ENCODE measurements at places on chromosomes 1 and 21.

DNA sequence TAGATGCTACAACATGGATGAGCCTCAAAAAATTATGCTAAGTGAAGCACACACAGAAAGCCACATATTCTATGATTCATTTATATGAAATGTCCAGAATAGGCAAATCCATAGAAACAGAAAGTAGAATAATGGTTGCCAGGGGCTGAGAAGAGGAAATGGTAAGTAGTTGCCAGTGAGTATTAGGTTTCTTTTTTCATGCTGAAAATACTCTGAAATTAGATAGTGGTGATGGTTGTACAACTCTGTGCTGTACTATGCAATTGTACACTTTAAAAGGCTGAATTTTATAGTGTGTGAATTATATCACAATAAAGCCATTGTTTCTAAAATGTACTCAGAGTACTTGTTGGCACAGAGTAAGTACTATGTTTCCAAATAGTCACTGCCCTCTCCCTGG, 15.5 kb upstream of the GFI1 start:
- DNase-seq, result no peak

- DNase-seq, result peak; percentile 29
These were observed 173.3 kb downstream of the RWDD3 start for GRCh38 chr1:95407131-95407885.

DNA sequence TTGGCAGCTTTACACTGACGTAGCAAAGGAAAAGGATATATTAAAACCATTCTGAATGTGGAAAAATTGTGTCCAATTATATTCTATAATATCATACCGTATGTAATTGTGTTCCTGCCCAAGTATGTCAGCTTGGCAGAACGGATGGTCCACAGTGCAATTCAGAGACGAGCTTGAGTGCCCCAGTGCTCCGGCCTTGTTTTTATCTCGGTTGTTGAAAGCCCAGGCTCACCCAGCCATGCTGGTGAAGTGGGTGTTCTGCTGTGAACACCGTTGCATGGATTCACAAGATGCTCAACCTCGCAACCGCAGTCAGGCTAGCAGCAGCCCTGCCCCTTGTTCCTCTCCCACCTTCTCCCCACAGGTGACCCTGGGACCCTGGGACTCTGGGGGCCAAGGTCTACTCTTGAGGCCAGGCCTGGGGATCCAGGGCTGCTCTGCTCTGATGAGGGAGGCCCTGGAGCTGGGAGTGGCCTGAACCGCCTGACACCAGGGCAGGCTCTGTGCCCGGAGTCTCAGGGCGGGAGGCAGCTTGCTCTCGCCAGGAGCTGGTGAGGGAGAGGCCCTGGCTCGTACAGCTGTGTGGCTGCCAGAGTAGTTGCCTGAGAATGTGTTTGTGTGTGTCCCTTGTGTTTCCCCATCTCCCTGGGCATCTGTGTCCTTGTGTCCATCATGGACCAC, 11.2 kb downstream of the PTPRF start:
- peak; percentile 97 for DNase-seq

DNA sequence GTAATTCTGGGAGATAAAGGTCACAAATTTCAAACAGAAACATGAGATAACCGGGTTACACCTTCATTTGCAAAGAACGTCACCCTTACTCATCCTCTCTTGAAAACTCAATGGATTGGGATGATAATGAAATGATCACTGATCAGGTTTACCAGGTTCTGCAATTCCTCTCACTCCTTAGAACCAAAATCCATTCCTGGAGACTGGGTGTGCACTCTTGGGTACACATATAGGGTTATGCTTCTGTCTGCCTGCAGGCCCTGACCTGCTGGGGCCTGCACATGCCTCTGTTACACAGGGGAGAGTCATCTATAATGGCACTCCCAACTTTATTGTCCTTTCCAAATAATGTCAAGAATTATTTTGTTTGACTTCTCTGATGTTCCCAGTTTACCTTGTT, 8.3 kb downstream of the SUSD4 start:
- no peak for DNase-seq

DNA sequence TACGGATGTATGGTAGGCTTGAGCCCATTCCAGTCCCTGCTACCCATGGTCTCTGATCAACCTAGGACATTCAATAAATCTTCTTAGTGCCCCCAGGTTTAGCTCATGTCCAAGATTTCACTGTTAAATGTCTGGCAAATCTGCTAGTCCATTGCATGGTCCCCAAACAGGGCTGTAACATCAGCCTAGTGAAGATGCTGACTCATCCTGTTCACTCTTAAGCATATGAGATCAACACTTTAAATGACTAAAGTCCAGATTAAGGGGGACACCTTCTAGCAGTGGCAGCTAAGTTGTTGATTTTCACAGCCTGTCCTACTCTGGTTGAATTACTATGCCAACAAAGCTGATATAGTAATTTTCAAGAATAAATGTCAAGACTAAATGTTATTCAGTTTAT, 46.5 kb upstream of the NUF2 start:
- no peak for DNase-seq

- no peak for DNase-seq
These were observed 10.4 kb downstream of the CLEC20A start for GRCh38 chr1:178486100-178487069.

DNA sequence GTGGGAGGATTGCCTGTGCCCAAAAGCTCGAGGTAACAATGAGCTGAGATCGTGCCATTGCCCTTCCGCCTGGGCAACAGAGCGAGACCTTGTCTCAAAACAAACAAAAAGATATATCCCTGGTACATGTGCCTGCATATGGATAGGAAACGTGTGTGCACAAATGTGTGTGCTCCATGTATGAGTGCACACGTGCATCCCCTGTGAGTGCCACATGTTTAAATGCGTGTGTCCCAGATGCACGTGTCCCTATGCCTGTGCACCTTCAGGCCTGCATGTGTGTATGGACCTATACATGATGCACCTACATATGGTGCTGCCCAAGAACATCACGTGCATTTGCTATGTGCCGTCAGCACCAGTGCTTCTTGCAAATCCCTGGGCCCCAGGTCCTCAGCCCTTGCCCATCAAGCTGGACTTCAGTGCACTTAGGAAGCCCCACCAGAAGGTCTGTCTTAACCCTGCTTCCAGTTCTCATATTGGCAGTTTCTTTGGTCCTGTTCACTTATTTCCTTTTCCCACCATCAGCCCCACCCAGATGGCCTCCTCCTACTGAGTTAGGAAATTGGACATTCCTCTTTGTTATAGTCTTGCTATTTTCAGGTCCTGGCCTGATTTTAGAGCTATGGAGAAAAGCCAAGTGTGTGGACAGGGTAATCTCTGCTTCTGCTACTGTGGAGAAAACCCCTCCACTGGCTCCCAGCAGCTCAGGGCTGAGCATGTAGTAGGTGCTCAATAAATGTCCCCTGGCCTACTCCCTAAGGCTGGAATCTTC, 15.4 kb downstream of the TIE1 start:
- DNase-seq, result no peak

- DNase-seq, result no peak
These were observed 61.5 kb downstream of the SKI start for GRCh38 chr1:2289607-2290006.

DNA sequence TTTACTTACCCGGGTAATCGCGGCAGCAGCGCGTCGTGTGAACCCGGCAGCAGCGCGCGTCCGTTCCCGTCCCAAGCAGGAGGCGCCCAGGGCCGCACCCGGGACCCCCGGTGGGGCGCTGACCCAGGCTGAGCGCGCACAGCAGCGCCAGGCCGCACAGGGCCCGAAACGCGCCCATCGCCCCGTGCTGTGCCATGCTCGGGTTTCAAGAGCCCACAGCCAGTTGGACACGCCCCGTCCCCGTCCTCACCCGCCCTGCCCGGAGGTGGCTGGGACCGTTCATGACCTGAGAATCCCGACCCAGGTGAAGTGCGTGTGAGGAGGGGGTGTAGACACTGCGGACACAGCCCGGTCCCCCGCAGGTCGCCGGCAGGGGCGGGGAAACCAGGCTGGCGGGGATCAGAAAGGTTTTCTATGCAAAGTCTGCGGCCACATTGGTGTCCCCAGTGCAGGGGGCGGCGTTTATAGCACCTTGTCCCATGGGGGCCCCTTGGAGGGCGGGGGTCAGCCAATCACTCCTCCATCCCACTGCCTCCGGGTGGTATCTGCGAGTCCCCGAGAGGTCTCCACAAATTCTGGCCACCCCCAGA, at the start of gene TNFRSF18:
Gene TNFRSF18, minus strand, starts transcription at position 217 of the 590 bp plus-strand sequence. Its CDS starts 21 bp downstream, at position 196.
- no peak for DNase-seq

DNA sequence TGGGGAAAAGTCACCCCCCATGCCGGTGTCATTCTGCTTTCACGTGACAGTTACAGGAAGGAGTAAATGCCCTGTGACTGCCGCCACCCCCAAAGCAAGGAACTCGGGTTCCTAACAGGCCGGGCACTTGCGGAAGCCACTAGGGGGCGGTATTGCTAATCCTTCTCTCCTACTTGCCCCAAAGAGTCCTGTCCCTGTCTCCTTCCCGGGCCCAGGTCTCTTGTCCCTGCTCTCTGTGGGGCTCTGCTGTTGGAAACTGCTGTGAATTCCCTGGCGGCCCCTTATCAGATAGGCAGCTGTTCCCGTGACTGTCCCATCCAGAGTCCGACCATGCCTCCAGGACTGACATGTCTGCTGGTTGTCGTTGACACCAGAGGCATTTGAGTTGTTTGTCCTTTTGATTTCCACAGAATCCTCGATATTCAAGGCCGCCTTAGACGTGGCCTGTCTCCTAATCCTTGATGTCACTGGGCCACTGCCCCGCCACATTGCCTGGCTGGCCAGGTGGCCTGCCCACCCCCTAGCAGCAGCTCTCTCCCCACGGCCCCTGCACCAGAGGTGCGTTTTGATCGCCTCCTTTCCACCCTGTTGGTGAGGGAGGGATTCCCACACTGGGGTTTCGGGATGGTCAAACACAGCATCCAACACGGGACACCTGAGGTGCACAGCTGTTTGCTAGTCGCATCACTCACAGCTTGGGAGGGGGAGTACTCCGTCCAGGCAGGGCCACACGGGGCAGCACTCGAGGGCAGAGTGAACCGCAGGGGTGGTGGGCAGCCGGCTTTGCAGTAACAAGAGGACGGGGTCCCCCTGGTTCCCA, 37.3 kb downstream of the CHAF1B start:
- no peak for DNase-seq

- no peak for DNase-seq
These were observed 175.3 kb downstream of the PLPPR4 start for GRCh38 chr1:99439433-99440075.

- DNase-seq, result no peak
These were observed 5.6 kb upstream of the ARF1 start for GRCh38 chr1:228076796-228077430.

DNA sequence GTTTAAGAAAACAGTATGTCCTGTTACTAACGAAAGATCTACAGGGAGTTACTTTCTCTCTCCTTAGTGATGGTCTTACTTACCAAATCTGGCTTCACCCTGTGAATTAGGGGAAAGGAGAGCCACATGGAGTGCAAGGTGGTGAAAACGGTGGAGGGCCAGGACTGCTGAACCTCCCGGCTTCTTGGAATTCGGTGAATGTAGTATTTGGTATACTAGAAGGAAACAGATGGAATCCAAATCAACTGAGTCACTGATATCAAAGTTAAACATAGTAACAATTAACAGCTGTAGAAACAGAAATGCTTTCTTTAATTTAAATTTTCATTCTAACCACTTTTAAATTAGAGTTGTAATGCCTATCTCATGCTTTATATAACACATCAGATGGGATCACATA, 45.7 kb downstream of the ALG14 start:
- DNase-seq, result no peak

- no peak for DNase-seq
These were observed 16.0 kb downstream of the VANGL2 start for GRCh38 chr1:160416369-160416768.

DNA sequence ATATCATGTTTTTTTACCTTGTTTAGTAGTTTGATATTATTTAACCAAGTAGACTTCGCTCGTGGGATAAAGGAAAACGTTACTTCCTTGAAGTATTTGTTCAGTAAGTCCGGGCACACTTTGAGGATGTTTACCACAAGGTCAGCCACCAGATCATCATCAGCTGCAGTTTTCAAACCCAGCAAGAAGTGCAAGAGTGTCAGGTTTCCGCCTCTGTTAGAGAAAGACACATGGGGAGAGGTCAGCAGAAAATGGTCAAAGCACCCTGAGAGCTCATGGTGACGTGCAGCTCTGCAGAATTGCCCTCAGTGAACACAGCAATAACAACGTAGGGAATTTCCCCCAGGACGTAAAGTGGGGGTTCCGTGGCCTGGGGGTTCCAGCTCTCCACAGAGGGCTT, 24.4 kb downstream of the URB1 start:
- no peak for DNase-seq

- peak; percentile 42 for DNase-seq
These were observed 3.7 kb upstream of the ZNF326 start for GRCh38 chr1:89990976-89991831.

DNA sequence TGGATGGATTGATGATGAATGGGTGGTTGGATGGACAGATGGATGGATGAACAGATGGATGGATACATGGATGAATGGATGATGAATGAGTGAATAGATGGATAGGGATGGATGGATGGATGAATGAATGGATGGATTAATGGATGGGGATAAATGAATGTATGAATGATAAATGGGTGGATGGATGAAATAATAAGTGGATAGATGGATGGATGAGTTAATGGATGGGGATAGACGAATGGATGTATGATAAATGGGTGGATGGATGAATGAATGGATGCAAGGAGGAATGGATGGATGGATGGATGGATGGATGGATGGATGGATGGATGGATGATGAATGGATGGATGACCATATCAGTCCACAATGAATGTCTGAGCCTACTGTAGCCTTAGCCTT, 381.9 kb downstream of the SETD4 start:
- DNase-seq, result no peak

DNA sequence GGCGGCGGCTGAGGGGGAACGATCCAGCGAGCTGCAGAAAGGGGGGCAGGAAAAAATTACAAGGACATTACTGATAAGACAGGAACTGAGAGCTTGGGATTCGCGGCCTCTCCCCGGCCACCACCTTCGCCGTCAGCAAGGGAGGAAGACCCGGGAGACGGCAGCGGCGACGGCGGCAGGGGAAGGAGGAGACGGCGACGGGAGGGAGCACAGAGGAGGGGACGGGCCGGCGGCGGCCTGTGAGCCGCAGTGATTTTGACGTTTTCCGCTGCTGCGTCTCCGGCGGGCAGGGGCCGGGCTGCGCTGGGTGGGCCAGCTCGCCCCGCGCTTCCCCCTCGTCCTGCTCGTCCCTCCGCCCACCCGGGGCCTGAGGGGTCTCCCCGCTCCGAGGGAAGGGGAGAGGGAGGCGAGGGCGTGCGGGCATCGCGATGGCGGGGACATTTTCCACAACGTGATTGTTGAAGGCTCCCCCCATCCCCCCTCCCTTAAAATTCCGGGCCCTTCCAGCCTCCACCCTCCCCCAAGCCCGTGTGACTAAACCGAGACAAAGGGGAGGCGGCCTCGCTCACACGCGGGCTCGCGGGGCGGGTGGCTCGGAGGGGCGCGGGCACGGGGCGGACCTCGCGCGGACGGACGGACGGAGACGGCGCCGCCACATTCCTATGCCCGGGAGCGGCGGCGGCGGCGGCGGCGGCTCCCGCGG, 407 bp downstream of the CAMSAP2 start:
- peak; percentile 88 for DNase-seq

DNA sequence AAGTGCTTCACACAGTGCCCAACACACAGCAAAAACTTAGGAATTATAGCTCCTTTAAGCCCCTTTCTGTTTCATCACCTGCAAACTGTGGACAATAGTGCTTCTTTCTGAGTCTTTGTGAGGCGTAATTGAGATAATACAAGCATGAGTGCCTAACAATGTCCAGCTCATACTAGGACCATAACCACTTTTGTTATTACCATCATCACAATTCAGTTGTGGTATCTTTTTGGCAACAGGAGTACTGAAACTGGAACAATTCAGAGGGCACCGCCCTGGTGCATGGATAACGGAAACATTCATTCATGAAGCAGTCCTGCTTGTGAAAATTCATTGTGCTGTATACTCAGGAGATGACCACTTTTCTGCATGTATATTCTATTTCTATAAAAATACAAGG, 18.2 kb downstream of the DNAJC11 start:
- no peak for DNase-seq

- DNase-seq, result no peak
These were observed 11.4 kb upstream of the CLDN14 start for GRCh38 chr21:36491209-36491910.

Measured in Ammon's horn (tissue), 1 donor.